Stimulated activated CD4-positive, alpha-beta T cell treated with anti-CD3 and anti-CD28 coated beads, Interleukin-1b, Interleukin-23, amount 100 ng/mL, for 1 hour (primary cell): ENCODE measurements at places on chromosomes 3 and 15.

- no peak for DNase-seq
Measured at GRCh38 chr3:111822804-111823203, 36.3 kb upstream of the PHLDB2 start.

GRCh38 chr15:99564221-99565048 lies 1.3 kb upstream of the MEF2A start:
- DNase-seq = no peak

GRCh38 chr15:65569728-65570127 lies 39.5 kb downstream of the HACD3 start:
- no peak for DNase-seq

GRCh38 chr3:62675492-62675891 lies 199.7 kb downstream of the CADPS start:
- DNase-seq = no peak

DNA sequence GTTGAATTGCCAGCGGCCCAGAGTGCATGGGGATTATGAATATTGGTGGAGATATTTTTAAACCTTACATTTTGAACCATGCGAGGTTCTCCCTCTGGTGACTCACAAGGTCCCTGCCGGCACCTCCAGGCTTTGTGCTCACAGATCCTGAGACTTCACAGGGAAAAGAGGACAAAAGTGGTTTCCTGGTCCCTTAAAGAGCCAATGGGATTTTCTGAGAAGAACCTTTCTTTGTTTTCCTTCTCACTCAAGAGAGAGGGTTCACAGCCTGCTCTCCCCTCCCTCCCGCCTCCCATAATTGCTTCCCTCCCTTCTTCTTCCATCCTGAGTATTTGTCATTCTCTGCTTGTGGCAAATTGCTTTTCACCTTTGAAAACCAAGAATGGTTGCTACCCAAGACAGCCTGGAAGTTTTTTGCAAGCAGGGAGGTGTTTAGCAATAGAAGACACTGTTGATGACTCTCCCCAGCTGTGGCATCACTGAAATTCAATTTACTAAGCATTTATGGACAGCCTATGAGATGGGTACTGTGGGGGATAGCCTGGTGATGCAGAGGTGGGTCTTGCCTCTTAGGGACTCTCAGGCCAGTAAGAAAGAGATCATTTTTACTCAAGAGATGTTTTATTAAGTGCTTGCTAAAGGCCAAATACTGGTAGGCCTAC lies 76.6 kb downstream of the CPN2 start:
- no peak for DNase-seq

DNA sequence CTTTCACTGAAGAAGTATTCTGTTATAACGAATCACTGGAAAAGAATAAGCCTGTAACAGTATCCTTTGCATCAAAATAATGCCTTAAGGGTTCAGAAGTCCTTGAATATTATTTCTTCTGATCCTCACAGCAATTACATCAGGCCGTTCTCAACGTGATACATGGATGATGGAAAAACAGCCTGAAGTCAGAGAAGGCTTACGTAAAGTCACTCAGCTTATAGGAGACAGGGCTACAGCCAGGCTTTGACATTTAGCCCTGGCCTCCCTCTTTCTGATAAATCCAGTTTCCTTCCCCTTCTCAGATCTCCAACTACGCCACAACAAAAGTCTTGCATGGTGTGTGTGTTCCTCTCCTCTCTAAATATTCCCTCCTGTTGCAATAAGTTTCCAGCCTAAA lies 131.9 kb downstream of the ANO10 start:
- DNase-seq = no peak
